CD8-positive, alpha-beta memory T cell (primary cell): ENCODE measurements at places on chromosomes 5 and 9. TPM values are rescaled to one million over a fixed set of nuclear protein-coding genes. Genes with fewer than 3 reads are reported as not detected.

CRHBP gene
- polyA plus RNA-seq: not detected

DNA sequence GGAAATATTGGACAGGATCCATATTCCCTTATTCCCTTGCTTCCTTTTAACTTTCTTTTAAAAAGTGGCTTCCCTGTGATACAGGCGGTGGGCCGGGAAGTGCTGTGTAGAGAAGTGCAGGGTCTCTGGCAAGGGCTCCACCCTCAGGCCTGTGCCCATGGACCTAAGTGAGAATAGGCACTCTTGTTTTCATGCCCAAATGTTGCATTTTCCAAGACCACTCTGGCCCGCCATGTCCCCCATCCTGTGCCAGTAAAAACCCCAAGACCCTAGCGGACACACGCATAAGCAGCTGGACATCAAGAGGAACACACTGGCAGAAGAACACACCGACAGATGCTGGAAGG, 193.4 kb downstream of the FBXL7 start:
- no peaks in the 10 kb centered on the region for H3K27me3 ChIP-seq
- H3K4me3 ChIP-seq: no peak overlapping the region
- H3K27ac ChIP-seq: no peak overlapping the region
- H3K36me3 ChIP-seq: no peaks in the 10 kb centered on the region
- no peaks in the 10 kb centered on the region for H3K4me1 ChIP-seq
- no peak for DNase-seq

TERT gene
- not detected for polyA plus RNA-seq

NIPAL4 gene
- polyA plus RNA-seq: not detected

CTNNAL1 gene
- 1.4 TPM for polyA plus RNA-seq

OBP2B gene
- polyA plus RNA-seq: not detected

DNA sequence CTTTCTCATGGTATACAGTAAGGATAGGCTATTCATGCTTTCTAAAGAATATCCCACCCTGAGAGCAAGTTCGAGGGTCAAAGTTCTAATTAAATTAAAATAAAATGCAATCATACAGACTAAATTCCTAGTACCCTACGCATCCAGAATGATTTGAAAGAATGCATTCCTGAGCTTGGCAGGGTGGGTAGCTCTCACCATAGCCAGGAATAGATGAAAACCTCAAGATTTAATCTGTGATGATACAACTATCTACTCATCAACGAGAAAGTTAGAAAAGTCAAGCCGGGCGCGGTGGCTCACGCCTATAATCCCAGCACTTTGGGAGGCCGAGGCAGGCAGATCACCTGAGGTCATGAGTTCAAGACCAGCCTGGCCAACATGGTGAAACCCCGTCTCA, 32.3 kb downstream of the SERINC5 start:
- no peak for DNase-seq
- no peaks in the 10 kb centered on the region for H3K27me3 ChIP-seq
- no peak overlapping the region for H3K4me3 ChIP-seq
- no peak overlapping the region for H3K27ac ChIP-seq

DNA sequence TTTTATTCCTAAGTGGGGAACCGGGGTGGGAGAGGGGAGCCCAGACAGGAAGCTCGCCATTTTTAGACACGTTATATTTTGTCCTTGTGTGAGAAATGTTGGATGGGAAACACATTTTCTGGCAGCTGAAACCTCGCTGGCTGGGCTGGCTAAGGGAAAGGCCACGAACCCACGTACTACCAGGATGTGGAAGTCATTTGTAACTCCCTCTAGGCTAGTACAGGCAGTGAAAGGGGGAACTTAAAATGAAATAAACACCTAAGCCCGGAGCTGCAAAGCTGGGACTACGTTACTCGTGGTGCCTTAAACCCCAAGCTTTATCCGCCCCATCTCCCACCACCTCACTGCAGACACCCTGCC, 42.5 kb downstream of the TMEM174 start:
- H3K4me3 ChIP-seq: peak overlapping the region; percentile 20
- peaks cover 10% of the 10 kb centered on the region for H3K4me1 ChIP-seq
- no peak for DNase-seq
- peaks cover 35% of the 10 kb centered on the region for H3K27me3 ChIP-seq
- no peaks in the 10 kb centered on the region for H3K36me3 ChIP-seq

SGCD gene
- 0.14 TPM for polyA plus RNA-seq

NUTM2F gene
- not detected for polyA plus RNA-seq
